ENCODE measurements at places on chromosomes 2 and 18.

- DNase-seq = no peak
Observed at GRCh38 chr2:226215902-226216503, 583.6 kb downstream of the IRS1 start.

GRCh38 chr2:69848186-69848790 is 18.8 kb downstream of the GMCL1 start:
- no peak for DNase-seq

GRCh38 chr2:187482796-187483195 is 34.7 kb upstream of the CALCRL start:
- DNase-seq = no peak

DNA sequence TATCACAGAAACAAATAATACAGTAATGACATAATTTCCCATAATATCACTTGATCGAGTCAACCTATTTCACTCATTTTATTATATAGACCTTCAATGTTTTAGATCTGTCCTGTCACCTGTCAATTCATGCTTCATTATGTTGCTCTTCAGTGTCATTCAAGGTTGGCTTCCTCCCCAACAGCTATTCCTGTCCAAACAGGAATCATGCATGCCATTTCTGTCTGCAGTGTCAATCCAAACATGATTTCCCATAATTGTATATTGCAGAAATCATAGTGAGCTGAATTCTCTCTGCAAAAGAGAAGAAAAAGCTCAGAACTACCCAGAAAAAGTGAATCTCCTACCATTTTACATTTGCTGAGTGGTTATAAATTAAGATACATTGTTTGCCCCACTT is 628.6 kb downstream of the NR4A2 start:
- no peak for DNase-seq

DNA sequence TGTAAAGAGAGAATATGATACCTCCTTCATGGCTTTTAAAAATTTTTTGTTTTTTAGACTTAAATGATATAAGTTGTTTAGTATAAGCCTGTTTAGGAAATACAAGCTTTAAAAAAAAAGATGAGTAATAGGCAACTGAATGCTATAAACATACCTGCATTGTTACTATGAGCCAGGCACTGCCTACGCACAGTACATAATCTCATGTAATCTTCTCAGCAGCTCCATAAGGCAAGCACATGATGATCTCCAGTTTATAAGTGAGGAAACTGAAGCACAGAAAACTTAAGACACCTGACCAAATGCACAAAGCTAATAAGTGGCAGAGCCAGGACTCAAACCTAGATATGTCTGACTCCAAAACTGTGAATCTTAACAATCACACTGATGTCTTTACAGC is 156.3 kb upstream of the SLC1A4 start:
- DNase-seq = no peak

DNA sequence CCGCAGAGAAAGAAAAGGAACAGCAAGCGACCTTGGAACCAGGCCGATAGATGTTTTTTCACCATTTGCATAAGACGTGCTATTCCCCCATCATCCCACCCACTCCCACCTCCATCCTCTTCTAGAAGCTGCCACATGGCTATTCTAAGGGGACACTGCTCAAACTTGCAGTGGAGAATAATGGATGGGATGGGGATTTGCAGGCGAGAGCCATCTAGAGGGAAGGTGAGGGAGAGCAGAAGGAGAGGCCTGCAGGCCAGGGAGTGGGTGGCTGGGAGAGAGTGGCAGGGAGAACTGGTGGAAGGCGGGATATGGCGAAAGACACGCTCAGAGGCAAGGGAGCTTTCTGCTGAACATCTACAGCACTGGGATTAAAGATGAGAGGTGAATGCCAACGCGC is 84.9 kb downstream of the MAPK4 start:
- no peak for DNase-seq

- DNase-seq = no peak
Observed at GRCh38 chr18:76428396-76429261, 66.4 kb downstream of the ZNF516 start.

DNA sequence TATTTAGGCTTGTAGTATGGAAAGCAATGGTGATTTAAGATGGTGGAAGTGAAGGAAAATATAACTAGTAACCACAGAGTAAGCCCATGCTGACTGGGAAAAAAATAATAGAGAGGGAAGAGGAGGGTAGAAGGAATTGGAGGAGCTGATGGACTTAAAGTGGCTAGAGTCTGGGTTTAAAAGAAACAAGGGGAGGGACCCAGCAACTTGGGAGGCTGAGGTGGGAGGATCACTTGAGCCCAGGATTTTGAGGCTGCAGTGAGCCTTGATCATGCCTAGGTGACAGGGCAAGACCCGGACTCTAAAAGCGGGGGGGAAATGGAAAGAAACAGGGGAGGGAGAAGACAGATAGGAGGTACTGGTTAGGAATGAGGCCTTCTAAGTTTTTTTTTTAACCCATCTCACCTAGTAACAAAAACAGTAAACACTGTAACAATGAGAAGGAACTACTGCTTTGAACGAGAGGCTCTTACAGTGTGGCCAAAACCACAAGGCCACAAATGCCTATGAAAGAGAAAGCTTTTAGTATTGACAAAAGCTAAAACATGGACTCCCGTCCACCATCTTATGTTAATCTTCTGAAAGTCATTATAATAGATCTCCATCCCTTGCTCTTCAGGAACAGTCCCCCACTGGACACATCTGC is 26.6 kb downstream of the METTL8 start:
- DNase-seq = no peak

GRCh38 chr2:154992826-154993225 is 294.3 kb downstream of the KCNJ3 start:
- DNase-seq = no peak
